ENCODE measurements at places on chromosomes 12 and 14.
A peak's percentile ranks its signal among the peaks of the same experiment; 100 is the strongest.

DNA sequence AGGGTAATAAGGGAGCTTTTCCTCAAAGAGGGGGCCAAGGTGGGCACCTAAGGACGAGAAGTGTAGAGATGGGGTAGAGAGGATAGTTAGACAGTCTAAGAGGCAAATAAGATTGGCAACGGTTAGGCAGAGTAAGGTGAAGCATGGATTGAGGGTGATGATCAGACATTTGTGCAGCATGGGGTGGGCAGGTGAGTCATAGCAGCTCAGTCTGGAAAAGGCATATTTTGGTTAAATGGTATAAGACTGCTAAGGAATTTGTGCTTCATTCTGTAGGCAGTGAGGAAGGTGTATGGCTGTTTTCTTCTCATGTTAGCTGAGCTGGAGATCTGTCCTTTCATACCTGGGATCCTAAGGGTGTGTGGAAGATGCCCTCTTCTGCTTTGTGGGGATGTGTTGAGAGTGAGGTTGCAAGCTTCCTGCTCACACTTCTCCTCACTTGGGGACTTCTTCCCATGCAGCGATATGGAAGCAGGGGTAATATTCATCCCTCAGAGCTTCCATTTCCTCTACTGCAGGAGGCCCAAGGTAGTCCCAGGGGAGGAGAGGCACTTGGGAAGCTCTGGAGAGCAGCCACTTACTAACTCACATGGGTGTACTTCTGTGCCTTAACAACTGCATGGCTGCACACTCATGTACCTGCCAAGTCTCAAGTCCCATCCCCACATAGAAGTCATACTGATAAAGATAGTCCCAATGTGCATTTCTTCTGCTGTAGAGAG, 28.9 kb downstream of the GSG1 start:
- DNase-seq = peak; percentile 25

DNA sequence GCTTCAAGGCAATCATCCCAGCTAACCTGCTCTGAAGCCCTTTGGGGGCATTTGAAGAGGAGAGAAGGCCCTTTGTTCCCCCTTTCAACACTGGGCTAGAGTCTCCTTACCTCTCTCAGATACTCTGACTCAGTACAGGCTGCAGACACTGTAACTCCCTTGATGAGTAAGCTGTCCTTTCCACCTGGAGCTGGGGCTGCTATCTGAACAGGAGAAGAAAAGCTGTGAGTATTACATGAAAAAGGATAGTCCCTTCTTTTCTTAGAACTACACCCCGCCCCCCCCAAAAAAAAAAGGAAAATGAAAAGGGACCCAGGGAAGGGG, 186.6 kb upstream of the PLEKHG7 start:
- DNase-seq = peak; percentile 92

- DNase-seq = no peak
These were observed 82.7 kb downstream of the GAS2L3 start for GRCh38 chr12:100656141-100656540.

DNA sequence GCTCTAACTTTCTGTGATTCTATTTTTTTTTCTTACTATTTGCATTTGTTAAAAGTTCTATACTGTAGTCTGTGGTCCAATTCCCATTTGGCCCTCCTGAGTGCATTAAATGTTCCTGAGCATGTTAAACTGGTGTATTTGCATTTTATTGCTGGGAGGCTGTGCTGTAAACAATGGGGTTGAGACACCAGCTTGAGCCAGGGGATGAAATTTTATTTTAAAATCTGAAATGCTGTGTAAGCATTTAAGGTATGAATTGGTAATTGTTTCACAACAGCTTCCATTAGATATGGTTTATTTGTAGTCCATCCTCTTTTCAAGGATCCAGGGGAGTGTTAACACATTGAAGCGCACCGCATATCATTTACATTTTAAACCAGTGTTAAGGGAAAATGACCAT, 89.9 kb upstream of the RFX4 start:
- DNase-seq = no peak

DNA sequence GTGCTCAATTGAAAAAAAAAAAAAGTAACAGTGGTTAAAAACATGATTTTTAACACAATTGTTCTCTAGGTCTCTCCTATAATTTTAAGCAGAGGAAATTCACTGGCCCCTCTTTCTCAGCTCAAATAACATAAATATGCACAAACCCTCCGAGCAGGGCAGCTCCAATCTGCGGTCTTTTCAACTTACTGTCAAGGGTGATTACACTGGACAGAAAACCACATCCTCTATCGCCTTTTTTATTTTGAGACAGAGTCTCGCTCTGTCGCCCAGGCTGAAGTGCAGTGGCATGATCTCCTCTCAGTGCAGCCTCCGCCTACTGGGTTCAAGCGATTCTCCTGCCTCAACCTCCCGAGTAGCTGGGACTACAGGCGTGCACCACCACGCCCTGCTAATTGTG, 16.5 kb upstream of the GABARAPL1 start:
- DNase-seq = no peak

DNA sequence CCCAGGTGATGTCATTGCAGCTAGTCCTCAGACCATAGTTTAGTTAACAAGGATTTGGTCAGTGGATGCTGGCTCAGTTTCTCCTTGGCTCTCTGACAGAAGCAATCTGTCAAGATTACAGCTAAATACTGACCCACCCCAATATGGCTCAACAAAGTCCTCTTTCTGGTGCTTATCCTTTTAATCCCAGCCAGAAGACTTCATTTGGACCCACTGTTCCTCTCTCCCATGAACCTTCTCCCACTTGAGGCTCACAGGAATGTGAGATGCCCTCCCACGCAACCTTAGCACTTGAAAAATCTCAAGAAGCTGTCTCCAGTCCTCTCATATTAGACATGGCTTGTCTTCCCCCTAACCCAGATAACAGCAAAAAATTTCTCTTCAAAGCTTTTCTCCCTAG, 47.7 kb downstream of the C12orf50 start:
- DNase-seq = no peak

DNA sequence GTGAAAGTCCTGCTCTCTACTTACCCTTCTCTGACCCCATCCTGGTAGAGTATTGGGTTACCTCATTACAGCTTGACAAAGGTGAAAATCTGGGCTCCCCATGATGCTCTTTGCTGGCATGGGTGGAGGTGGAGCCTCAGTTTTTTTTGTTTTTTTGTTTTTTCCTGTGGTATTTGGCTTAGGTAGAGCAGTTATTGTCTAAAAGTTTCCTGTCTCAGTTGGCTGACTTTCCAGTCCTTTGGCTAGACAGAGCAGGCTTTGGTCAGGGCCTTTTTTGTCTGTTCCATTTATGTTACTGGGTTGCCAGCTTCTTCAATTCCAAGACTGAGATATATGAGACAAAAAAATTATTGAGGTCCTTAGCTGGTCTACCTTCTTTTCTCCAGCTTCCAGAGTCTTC, 163.4 kb downstream of the GALC start:
- DNase-seq = no peak

DNA sequence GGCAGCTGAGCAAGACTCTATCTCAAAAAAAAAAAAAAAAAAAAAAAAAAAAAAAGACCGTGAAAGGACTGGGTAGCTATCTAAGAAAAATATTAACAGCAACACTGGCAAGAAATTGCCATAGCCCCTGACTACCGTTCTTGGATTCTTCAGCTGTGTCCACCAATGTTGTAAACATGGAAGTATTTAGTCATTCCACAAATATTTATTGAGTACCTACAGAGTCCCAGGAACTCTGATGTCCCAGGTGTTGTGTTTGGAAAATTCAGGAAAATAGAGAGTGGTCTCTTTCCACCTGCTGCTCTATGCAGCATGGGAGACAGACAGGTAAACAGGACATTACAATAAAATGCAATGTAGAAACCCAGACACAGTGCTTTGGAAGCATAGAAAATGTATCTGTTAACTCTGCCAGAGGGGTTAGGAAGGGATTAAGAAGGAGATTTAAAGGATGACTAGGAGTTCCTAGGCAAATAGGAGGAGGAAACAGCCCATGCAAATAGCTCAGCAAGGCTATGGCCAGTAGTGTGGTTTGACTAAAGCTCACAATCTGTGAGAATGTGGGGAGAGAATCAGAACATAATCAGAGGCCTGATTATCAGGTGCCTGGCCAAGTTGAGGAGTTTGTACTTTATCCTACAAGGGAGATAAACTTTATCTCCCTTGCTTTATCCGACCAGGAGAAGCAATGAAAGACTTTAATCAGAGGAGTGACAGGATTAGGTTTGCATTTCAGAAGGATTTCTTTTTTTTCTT, 2.1 kb upstream of the DLST start:
- DNase-seq = no peak

- DNase-seq = no peak
These were observed 6.7 kb downstream of the VASH1 start for GRCh38 chr14:76767681-76768656.

DNA sequence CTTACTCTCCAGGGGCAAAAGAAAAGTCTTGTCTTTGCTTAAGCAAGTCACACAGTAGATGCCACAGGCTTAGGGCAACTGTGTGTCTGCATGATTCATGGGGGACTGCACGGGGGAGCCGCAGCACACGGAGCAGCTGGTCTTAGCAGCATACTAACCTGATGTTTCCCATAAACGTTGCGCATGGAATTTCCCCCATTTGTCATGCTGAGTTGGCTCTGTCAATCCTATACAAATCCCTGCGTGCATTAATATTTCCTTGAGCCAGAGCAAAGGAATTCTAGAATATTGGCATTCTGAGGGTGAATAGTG, 71.2 kb downstream of the SAMD4A start:
- DNase-seq = peak; percentile 69

DNA sequence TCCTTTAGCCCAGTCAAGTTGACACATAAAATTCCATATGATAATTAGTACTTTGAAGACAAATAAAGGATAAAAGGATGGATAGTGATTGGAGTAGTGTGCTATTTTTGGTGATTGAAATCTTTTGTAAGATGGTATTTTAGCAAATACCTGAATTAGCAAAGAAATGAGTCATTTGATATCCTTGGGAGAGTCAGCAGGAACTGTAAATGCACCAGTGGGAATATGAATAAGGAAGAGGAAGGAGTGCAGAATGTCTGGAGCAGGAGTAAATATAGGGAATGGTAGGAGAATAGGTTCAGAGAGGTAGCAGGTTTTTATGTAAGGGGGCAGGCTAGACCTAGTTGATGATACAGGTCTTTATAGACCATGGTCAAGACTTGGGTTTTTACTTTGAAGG, 75.0 kb downstream of the TRMT5 start:
- DNase-seq = peak; percentile 15

DNA sequence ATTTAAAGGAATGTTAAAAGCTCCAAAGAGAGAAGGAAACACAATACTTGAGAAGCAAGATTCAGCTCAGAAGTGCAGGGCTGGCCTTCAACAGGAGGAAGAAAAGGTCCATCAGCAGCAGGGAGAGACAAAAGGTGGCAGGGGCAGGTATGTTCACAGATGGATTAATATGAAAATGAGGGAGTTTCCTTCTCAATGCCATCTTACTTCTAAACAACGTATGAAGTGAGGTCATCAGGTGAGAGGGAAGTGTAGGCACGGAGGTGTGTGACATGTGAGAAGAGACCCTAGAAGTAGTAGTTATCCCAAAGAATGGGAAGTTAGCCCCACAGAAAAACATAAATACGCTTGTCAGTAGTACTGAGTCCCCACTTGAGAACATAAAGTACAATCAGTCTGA, 122.5 kb downstream of the CCER1 start:
- DNase-seq = no peak

DNA sequence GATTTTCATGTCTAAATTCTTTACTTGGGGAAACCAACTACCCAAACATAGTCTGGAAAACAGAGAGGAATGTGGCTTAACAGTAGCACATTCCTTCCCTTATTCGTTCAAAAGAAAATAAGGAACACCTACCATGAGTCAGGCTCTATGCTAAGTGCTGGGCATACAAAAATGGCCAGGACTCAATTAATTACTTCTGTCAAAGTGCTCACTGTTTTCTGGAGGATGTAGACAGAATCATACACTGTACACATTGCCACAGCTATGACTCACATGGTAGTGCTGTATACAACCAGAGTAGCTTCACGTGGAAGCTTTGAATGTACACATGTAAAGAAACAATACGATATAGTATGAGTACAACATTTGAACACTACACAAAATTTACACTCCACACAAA, 50.1 kb downstream of the SLC25A21 start:
- peak; percentile 95 for DNase-seq

DNA sequence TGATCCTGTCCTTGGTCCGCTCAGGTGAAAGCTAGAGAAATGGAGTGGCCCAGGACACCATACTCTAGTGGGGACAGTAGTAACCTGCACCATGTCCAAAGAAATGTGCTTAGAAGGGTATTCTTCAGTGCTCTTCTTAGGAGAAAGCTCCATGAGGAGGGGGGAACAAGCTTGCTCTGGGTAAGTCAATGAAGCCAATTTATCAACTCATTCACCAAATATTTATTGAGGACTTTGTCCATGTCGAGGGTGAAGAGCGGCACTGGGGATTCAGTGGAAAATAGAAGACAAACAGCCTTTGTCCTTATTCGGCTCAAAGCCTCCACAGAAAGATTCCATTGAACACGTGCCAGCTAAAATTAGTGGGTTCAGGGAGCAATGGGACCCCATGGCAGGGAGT, 677.8 kb downstream of the BCL11B start:
- no peak for DNase-seq

- peak; percentile 72 for DNase-seq
These were observed 29.1 kb upstream of the LRTM2 start for GRCh38 chr12:1791104-1791841.

- DNase-seq = peak; percentile 45
These were observed 31.5 kb upstream of the LIMA1 start for GRCh38 chr12:50314636-50315312.

GRCh38 chr12:52674433-52674775, 5.8 kb downstream of the KRT1 start:
- peak; percentile 7 for DNase-seq
